ENCODE measurements at places on chromosomes 13 and 19. TPM values are rescaled to one million over a fixed set of nuclear protein-coding genes. Genes with fewer than 3 reads are reported as not detected.

Gene PSG6
- not detected for total RNA-seq

Gene PARP4
- total RNA-seq = 24.3 TPM

Gene MLNR
- total RNA-seq = not detected

Gene SMIM44
- not detected for total RNA-seq

Gene LYPD5
- total RNA-seq = 1.5 TPM

Gene KLK2
- not detected for total RNA-seq

Gene ACP7
- total RNA-seq = 0.43 TPM

Gene GAPDHS
- not detected for total RNA-seq

Gene TBCB
- total RNA-seq = 139 TPM

Gene GNA15
- 207 TPM for total RNA-seq

Gene GSX1
- not detected for total RNA-seq

Gene TPTE2
- total RNA-seq = not detected

Gene SRRM5
- not detected for total RNA-seq

Gene TBXA2R
- not detected for total RNA-seq

Gene CPT1C
- total RNA-seq = 1.9 TPM

Gene ZNF229
- total RNA-seq = 8.5 TPM

Gene MAMSTR
- total RNA-seq = 0.48 TPM

Gene PNMA8B
- total RNA-seq = not detected

Gene PGLYRP2
- not detected for total RNA-seq

Gene CCDC169
- total RNA-seq = 0.24 TPM

Gene POU2F2
- total RNA-seq = 0.21 TPM

Gene CACNA1A
- not detected for total RNA-seq

Gene LGALS14
- total RNA-seq = not detected

Gene FCER2
- not detected for total RNA-seq

Gene METTL21C
- not detected for total RNA-seq

Gene BST2
- total RNA-seq = 26.3 TPM

Gene KRTDAP
- 3.1 TPM for total RNA-seq

Gene ERICH6B
- not detected for total RNA-seq

Gene TRPC4
- total RNA-seq = under 0.01 TPM

Gene TGFBR3L
- 4.3 TPM for total RNA-seq

Gene SIAH3
- under 0.01 TPM for total RNA-seq

Gene FEM1A
- 22.7 TPM for total RNA-seq

Gene ZSCAN4
- total RNA-seq = 0.24 TPM

Gene CPAMD8
- 0.96 TPM for total RNA-seq

Gene SIX5
- total RNA-seq = 4.8 TPM

Gene PLK5
- not detected for total RNA-seq

Gene ACP5
- total RNA-seq = 46.7 TPM

Gene KLK5
- 23.6 TPM for total RNA-seq

Gene SIGLEC10
- total RNA-seq = not detected

Gene PSG1
- total RNA-seq = under 0.01 TPM

Gene EVI5L
- 12.0 TPM for total RNA-seq

Gene B3GNT8
- total RNA-seq = 1.7 TPM

Gene PROZ
- total RNA-seq = not detected

Data from tracheal epithelial cell (primary cell).